Activated CD8-positive, alpha-beta memory T cell treated with anti-CD3 and anti-CD28 coated beads for 1 hour (primary cell): ENCODE measurements at places on chromosomes 1 and 21.

DNA sequence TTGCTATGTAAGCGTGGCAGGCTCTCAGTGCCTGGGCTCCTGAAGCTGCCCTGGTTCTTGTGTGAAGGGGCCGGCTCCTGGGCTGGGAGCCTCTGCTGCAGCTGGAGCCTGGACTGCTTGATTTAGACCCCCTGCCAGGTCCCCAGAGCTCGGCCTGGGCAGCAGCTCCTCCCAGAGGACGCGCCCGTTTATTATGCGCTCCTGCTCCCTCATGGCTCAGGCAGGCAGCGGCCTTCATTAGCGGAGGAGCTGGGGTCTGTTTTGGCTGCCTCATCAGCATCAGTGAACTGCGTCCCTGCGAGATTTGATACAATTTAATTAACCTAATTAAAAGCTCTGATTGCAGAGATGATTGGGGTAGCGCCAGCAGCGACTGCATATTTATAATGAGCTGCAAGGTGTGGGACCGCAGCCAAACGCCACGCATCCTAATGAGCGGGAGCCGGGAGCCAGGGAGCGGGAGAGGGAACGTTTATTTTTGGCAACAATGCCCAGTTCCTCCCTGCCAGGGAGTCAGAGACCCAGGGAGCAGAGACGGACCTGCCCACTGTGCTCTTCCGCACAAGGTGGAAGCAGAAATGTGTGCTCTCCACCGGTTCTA, 16.6 kb downstream of the UTP11 start:
- no peak for DNase-seq

- DNase-seq = no peak
Observed at GRCh38 chr21:26131554-26131953, 39.0 kb downstream of the APP start.

- no peak for DNase-seq
Observed at GRCh38 chr1:73948055-73948454, 249.9 kb downstream of the LRRIQ3 start.

GRCh38 chr1:245810181-245810769, 655.5 kb downstream of the KIF26B start:
- no peak for DNase-seq

GRCh38 chr1:154290921-154291320, 18.5 kb downstream of the HAX1 start:
- DNase-seq = no peak

DNA sequence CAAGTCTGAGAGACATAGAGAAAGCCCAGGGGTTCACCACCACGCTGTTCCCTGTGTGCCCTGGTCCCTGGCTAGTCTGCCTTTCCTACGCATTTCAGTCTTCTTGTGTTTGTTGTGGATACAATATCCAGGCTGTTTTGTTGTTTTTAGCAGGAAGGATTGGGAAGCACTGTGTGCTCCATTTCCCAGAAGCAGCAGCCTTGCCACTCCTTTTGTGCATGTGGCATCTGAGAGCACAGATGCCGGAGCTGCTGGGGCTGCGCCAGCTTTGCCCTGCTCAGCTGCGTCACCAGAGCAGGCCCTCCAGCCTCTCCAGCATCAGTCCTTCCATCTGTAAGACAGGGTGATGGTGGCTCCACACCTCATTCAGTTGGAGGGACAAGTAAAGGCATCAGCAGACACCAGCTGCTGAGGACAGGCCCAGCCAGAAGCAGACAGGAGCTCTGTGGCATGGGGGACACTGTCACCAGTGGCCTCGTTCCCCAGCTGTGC, 94.4 kb upstream of the COL6A1 start:
- DNase-seq = no peak

DNA sequence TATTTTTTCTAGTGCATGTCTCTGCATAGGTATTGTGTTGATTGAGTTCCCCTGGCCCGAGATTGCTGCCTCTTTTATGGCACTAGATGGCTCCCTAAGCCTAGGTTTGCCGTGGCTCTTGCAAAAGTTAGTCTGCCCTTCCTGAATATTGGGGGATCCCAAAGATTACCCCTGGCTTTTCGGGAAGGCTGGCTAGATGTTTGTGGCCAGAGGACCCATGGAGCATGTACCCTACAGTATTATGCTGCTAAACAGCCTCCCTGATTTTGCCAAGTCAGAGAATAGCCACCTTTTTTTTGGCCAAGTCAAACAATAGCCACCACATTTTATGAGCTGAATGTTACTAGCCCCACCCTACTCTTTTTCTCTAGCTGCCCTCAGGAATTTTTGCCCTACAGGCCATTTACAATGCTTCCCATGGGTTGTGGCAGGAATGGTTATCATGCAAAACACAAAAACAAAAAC, 343.2 kb downstream of the OLFM3 start:
- DNase-seq = no peak

DNA sequence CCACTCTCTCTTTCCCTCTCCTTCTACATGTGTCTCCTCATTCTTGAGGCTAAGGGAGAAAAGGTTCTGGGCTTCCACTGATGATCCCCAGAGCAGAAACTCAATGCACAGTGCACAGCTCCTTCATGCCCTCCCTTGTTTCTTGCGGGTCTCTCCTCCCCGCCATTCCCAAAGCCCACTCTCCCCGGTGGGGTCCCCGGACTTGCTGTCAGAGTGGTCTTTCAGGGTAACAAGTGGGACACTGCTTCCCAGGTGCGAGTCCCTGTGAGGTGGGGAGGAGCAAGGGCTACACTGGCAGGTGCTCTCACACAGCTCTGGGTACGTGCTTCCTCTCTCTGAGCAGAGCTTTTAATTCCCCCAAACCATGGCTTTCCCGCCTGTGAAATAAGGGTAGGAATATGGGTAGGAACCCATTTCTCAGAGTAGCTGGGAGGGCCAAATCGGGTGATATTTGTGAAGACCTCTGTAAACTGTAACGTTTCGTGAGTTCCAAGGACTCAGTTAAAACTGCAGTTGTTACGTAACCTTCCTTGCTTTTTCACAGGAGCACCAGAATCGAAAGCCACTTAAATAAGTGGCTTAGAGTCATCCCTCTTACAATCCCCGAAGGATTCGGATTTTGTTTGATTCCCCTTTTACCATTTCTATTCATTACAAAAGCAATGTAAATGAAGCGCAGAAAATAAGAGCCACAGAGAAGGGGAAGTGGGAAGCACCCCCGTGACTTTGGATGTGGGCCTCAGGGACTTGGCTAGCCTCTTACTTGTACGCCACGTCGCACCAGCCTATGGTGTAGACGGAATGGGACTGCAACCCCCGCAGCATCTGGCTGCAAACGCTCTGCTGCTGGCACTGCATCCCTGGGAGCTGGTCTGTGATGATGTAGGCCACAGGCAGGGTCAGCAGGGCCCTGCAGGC, 6.2 kb downstream of the PGLYRP3 start:
- DNase-seq = no peak
